ENCODE measurements at places on chromosomes 11 and 22.
A peak's percentile ranks its signal among the peaks of the same experiment; 100 is the strongest.

- no peak for DNase-seq
Measured at GRCh38 chr11:43685440-43685839, 4.9 kb downstream of the HSD17B12 start.

DNA sequence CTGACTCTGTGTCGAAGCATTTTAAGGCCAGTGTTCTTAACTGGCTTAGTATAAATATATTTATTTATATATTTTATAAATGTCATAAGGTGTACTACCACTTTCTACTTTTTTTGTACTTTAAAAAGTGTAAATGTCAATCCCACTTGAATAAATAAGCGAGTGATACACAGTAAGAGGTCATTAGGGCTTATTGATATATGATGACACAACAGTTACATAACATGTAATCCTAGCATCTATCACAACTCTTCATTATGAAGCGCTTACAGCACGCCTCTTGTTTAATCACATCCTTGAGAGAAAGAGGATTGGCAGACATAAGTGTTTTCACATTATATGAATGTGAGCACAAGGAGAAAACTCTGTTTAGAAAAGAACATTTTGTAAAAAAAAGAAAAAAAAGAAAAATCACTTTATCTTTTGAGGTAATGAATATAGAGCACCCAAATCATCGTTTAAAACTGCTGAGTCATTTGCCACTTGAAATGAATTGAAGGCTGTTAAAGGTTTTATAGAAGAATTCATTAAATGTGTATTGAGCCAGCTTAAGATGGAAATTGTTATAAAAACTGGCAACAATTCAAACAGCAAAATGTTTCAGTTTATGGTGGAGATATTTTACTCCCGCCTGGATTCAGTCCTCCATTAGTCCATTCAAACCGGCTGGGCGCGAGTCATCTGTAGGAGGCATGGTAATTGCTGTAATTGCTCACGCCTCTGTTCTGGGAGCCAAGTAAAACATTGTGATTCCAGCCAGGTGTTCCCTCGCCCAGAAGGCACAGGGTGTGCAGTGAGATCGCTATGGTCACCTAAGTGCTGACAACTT lies 627.3 kb upstream of the KIRREL3 start:
- peak; percentile 20 for DNase-seq

GRCh38 chr11:20707876-20708275 lies 38.5 kb downstream of the NELL1 start:
- DNase-seq, result no peak

- peak; percentile 46 for DNase-seq
Measured at GRCh38 chr22:25153961-25154666, 45.5 kb upstream of the CRYBB3 start.

GRCh38 chr22:30277547-30278344 lies 11.1 kb upstream of the OSM start:
- DNase-seq, result peak; percentile 74

DNA sequence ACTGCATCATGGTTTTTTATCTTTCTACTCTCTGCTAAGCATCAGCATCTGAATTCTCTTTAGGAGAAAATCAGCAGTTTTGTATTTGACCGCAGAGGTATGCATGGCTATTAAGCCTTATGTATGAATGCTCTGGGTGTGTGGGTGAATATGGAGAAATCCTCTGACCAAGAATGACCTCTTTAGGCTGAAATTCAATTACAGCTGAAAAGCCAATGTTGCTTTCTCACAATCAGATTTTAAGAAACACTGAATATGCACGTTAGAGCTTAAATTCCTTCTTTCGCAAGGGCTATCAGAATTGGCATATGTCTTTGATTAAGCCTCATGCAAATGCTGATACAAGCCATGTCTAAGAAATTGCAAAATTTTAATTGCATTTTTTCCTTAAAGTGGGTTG lies 43.2 kb downstream of the ARHGAP42 start:
- peak; percentile 33 for DNase-seq

- no peak for DNase-seq
Measured at GRCh38 chr11:7595016-7595866, 78.1 kb downstream of the CYB5R2 start.

- DNase-seq, result no peak
Measured at GRCh38 chr11:110990311-110990710, 255.2 kb upstream of the POU2AF2 start.

DNA sequence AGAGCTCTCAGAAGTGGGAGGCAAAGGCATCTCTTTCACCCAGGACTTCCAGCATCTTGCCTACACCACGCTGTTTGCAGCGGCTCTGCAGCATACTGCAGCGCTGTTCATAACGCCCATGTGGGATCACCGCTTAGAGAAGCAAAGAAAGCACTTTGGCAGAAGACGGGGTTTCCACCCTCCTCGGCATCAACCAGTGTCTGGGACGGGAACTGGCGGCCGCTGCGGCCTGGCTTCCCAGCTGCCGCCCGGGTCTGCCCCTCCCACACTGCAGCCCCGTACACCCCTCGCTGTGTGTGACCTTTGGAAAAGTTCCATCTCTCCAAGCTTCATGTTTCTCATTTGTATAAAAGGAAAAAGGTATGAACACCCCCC lies 545 bp upstream of the TIRAP start:
- peak; percentile 23 for DNase-seq

DNA sequence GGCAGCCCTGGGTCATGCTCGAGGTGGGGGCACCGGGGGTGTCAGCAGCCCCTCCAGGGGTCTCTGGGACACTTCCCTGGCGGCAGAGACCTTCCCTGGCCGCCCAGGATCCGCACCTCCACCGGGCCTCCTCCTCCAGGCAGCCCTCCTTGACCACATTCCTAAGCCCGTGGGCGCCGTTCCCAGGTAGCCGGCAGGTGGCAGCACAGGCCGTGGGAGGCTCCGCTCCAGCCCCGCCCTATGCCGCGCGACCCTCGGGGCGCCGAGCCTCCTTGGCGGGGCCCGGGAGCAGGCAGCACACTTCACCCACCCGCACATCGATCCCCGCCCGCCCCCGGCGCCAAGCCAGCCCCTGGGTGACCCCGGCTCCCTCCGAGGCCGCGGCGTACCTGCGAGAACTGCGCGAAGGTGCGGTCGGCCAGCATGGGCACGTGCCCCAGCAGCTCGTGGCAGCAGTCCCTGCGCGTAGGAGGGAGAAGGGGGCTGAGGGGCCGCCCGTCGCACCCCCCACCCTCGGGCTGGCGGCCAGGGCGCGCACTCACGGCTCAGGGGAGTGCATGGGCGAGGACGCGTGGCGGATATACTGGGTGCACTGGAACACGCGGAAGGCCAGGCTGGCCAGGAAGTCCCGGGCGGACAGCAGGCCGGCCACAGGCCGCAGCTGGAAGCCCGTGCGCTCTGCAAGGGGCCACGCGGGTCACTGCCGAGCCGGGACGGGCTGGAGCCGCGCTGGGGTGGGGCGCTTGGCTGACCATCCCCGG lies 5.3 kb upstream of the INS start:
- DNase-seq, result no peak

- DNase-seq, result no peak
Measured at GRCh38 chr22:38751422-38752346, 4.1 kb downstream of the SUN2 start.

DNA sequence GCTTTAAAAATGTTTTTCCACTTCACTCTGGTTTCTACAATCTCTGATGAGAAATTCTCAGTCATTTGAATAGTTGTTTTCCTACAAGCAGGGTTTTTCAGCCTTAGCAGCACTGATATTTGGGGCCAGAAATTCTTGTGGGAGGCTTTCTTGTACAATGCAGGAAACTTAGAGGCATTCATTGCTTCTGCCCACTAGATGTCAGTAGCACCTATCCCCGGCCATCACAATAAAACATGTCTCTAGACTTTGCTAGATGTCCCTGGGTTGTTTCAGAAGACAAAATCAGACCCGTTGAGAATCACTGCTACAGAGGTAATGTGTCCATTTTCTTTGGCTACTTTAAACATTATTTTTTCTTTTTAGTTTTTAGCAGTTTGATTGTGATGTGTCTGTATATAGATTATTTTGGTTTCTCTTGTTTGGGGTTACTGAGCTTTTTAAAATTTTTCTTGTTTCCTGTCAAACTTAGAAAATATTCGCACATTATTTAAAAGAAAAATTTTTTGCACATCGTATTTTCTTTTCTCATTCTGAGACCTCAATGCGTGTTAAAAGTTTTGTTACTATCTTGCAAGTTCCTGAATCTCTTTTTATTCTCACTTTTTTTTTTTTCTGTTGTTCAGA lies 60.8 kb upstream of the CCDC179 start:
- DNase-seq, result peak; percentile 30

DNA sequence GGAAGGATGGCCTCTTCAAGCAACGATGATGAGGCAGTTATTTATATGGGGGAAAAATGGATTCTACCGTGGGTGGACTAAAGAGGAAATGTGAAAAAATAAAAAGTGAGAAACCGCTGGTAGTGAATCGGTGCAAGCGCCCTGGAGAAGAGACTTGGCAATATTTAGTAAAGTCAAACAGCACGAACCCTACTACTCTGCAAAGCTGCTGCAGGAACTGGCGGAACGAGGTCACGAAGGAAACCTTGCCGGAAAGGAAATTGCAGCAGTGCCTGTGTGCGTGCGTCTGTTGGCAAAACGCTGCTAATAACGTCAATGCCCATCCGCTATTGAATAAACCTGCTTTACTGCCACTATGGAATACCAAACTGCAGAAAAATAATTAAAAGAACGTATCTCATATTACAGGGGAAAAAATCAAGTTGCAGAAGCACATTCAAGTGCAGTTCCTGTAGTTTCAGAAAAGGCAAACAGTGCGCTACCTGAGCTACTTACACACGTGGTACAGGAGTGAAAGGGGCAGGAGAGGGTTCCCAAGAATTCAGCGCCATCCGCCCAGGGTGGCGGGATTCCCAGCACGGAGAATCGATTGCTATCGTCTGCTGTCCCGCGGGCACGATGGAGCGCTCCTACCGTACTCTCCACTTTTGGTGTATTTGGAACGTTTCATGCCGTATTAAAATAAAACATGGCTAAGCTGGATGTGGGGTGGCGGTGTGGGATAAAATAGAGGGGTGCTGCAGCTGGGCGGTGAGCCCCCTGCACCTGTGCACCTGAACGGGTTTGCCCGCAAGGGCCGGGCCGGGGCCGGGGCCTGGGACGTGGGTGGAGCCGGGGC lies 585 bp upstream of the NADSYN1 start:
- DNase-seq, result peak; percentile 18

- peak; percentile 47 for DNase-seq
Measured at GRCh38 chr11:125070699-125071254, 7.7 kb downstream of the SLC37A2 start.

- peak; percentile 36 for DNase-seq
Measured at GRCh38 chr11:34652191-34652973, 31.5 kb downstream of the EHF start.

DNA sequence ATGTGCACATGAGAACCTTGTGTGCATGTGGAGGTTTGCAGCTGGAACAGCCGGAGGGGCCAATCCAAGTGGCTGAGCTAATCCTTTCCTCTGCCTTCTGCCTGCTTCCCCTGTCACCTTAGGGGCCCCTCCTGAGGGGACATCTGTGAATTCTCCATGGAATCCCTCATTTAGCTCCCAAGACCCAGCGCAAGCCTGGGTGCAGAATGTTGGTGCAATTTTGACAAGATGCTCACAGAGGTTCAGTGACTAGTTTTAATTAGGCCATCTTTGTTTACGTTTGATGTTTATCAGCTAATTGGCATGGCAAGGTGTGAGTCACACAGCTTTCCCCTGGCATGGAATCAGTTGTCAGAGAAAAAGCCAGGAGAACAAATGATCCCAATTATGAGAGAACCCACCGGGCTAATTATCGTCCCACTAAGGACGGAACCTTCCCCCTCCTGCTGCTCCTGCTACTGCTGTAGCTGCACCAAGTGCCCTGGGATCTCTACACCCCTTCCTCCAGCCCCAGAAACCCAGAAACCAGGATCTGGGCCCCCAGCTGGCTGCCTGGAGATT lies 63.6 kb upstream of the PAX6 start:
- no peak for DNase-seq

DNA sequence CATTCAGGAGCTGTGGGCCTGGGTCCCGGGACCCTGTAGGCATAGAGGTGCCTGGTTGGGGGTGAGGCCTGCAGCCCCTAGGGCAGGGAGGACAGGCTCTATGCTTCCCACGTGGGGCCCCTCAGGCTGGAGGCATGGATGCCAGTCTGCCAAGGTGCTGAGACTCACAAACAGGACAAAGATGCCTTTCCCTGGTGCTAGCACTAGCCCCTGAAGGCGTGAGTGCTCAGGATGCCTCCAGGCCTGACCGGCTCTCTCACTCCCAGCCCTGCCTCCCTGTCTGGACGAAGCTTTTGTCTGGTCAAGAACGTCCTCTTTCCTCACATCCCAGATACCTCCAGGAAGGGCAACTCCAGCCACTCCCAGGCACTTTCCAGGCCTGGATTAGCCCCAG lies 2.1 kb downstream of the CDC42BPG start:
- DNase-seq, result no peak

GRCh38 chr11:79040348-79040747 lies 400.5 kb downstream of the TENM4 start:
- no peak for DNase-seq

- peak; percentile 44 for DNase-seq
Measured at GRCh38 chr22:23248583-23248982, 68.3 kb downstream of the BCR start.

DNA sequence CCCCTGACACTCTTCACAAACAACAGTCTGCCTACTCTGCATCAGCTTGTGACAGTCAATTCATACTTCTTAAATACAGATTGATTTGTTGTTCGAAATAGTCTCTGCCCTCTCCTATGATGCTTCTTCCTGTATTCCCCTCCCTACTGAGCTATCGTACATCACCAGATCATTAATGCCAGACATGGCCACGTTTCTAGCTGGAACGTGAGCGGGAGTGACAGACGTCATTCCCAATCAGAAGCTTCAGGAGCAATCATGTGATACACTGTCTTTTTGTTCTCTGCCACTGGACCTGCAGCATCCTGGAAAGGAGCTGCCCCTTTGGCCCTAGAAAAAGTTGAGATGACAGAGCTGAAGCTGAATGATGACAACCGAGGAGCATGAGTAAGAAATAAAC lies 48.5 kb downstream of the CSNK2A3 start:
- no peak for DNase-seq

DNA sequence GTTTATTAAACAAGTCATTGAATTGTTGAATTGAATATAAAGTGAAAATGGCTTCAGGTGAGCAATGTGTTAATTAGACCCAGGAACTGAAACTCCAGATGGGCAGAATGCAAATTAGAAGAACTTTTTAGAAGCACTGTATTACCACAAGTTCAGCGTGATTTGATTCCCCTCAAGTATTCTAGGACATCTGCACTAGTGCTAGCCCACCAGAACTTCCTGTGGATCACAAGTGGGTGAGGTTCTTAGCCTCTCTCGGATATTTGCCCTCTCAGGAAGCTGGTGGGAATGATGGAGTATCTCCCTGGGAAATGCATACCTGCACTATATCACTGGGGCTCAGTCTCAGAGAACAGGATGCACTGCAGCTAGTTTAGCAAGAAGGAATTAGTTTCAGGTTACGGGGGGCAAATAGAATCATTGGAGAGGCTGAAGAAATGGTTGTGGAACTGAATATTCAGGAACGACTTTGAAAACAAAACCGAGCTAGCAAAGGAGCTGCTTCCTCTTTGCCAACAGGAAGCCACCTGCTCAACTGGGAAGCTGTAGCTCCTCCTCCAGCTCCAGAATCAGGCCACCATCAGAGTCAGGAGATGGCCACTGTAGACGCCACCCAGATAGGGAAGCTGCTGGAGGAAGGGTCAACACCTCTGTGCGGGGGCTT lies 74.3 kb downstream of the DHCR7 start:
- DNase-seq, result no peak

GRCh38 chr11:64103277-64103985 lies 62.5 kb downstream of the MACROD1 start:
- DNase-seq, result no peak

GRCh38 chr11:126385991-126386728 lies 30.7 kb downstream of the ST3GAL4 start:
- no peak for DNase-seq

GRCh38 chr11:10727146-10727851 lies 23.7 kb upstream of the CTR9 start:
- DNase-seq, result no peak

Measured in astrocyte (in vitro differentiated cells and primary cell).